MG63 (cell line): ENCODE measurements at places on chromosomes 6 and 20.
A peak's percentile ranks its signal among the peaks of the same experiment; 100 is the strongest.

- no peak for DNase-seq
Measured at GRCh38 chr6:145208474-145208873, 526.8 kb downstream of the EPM2A start.

- DNase-seq, result no peak
Measured at GRCh38 chr6:41028561-41029412, 10.2 kb downstream of the UNC5CL start.

DNA sequence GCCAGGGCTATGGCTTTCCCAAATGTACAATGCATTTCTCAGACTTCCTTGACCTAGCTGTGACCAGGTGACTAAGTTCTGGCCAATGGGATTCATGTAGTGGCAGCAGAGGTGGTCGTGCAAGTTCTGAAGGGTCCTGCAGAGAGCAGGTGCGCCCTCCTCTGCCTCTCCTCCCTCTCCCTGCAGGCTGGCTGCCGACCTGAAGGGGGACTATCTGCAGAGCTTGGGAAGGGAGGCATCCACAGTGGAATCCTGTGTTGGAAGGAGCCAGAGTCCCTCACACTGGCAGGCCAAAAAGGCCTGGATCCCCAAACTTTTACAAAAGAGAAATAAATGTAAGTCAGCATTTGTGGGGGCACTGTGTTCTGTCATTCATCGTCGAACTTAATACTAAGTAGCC lies 66.6 kb downstream of the CDH26 start:
- DNase-seq, result no peak

DNA sequence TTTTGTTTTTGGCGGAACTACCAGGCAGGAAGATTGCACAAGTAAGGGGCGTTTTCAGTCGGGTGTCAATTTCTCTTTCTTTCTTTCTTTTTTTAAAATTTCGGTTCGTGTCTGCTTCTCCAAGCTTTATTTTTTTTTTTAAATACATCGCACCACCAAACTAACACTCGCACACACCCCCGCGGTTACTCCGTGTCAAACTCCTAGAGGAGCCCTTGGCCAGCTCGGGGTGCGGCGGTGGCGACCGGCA lies 338 bp downstream of the UTRN start:
- no peak for DNase-seq

GRCh38 chr6:128186729-128187128 lies 285.9 kb upstream of the THEMIS start:
- DNase-seq, result no peak

DNA sequence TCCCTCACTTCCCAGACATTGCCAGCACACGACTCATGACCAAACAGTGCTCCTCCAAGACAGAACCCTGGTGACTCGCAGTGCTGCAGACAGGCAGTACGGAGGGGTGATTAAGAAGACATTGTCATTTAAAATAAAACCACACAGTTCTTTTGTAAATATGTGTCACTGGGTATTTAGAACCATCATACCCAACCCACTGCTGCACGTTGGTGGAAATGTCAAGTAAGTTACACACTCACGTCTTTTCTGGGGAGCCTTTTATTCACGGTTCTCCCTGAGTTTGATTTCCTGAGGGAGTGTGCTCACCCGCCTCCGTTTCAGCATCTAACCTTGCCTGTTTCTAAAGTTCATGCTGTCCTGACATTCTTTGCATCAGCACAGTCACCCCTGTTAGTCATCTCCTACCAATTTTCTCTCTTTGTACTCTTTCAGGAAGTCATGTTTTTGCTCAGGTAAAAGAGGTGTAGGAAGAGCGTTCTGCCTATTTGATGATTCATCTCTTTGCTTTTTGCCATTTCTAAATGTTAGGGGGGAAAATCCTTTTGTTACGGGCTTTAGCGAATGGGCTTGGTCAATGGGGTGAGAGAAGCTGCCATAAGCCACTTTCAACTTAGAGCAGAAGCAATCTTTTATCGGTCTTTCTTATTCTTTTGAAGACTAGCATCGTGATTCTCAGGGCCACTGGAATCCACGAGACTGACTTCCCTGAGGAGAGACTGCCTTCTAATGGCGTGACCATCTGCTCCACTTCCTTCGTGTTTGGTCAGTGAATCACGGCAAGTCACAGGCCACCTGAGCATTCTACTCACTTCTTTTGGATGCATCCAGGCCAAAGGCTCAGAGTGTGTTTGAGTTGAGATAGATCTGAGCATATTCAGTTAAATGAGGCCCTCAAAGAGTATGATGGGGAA lies 512.8 kb upstream of the JARID2 start:
- peak; percentile 84 for DNase-seq

GRCh38 chr6:15355683-15356099 lies 109.8 kb downstream of the JARID2 start:
- no peak for DNase-seq

DNA sequence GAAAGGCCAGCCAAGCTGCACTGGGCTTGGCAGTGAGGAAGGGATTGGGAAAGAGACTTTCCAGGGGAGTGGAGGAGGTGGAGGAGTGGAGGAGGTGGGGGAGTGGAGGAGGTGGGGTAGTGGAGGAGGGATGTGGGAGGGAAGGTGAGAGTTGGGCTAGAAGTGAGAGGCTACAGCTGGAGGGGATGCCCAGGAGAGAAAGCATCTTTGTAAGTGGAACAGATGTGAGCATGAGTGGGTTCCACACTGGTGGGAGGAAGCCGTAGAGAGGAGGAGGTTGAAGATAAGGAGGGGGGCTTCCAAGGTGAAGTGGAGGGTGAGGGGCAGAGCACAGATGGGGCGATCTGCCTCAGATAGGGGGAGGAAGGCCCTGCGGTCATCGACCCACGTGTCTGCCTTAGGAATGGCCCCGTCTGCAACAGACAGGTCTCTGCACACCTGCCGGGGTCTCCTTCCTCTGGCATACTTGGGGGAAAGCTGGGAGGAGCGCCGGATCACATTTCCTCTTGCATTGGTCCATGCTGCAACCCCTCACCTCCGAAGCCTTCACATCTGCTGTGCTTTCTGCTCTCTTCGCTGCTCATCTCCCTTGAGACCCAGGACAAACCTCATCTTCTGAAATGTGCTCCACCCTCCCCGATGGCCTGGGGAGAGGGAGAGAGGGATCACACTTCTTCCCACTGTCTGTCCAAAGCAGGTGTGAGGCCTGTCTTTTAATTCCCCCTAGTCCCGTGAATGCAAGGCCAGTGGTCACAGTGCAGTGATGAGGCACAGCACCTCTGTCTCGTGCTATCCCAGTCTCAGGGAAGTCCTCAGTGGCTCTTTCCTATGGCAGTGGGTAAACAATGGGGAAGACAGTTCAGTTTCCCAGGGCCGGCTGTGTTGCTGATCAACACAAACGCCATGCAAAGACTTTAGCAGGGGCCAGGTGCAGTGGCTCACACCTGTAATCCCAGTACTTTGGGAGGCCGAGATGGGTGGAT lies 48.6 kb upstream of the SNX9 start:
- DNase-seq, result peak; percentile 33

GRCh38 chr6:45555981-45556771 lies 178.4 kb upstream of the SUPT3H start:
- DNase-seq, result no peak

- no peak for DNase-seq
Measured at GRCh38 chr6:75368864-75369402, 84.3 kb upstream of the TMEM30A start.

DNA sequence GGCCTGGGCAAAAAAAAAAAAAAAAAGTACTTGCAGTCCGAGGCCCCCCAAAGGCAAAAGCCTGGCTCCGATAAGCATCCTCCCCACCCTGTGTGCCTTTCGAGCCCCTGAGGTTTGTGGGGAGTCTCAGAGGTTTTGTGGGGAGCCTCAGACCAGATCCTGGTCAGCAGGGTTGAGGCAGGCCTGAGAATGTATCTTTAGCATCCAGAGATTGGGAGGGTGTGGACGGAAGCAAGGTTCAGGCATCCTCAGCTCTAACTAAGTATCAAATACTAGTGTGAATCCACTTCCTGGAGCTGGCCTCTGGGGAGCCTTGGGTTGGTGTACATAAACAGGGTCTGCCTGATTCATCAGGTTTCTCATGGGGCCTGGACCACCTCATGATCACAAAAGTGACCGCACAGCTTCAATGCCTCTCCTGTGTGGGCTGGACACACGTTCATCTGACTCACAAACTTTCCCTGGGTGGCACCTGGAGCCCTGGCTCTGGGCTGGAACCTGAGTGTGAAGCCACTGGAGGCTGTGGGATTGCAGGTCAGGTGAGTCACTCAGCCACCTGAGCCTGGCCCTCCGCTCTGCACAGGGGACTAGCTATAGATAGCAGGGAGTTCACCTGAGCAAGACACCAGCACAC lies 24.4 kb downstream of the PCMTD2 start:
- no peak for DNase-seq

DNA sequence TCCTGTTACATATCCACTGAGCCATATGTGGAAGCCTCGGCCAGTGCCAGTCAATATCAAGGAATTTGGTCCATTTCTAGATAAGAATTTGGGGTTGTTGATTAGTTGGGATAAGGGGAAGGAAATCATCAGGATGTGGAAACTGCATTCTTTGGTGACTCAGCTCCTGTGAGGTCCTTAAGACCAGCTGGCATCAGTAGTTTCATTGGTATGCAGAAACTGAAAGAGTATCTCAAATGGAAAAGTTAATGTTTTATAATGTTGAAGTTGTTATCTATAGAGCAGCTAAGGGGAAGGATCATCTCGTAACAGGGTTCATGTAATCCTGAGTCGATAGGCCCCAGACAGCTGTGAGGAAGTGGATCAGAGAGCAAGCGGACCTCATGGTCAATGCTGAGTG lies 87.9 kb upstream of the PRND start:
- no peak for DNase-seq

- no peak for DNase-seq
Measured at GRCh38 chr6:144460327-144461095, 175.4 kb downstream of the UTRN start.

- DNase-seq, result peak; percentile 22
Measured at GRCh38 chr6:27275025-27275956, 27.8 kb downstream of the PRSS16 start.

DNA sequence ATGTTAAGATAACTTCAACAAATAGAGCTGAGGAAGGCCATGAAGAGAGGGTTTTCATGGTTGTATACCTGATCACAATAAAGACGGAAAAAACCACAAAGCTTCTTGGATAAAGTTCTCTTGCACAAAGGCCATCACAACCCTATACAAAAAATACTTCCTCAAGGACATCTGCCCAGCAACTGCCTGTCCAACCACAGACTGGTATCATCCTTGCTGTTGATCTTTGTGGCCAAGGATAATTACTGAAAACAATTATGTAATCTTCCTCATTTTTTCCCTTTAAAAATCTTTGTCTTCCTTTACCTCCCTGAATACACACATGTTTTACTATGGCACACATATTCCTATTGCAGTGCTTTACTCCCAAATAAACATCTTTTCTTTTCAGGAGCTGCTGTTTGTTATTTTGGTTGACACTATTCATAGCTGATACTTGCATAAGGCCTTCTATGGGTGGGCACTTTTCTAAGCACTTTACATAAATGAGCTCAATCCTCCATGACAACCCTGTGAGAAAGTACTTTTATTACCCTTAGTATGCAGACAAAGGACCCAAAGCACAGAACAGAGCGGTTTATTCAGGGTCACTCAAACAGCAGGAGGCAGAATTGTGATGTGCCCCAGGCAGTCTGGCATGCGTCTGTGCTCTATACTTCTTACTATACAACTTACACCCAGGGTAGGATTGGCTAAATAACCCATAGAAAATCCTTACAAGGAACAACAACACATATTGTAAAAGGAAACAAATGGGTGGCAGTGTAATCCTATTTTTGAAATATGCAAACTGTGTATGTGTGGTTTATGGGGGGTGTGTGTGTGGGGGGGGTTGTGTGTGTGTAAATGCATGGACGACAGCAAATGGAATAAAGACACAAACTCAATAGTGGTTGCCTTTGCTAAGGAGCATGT lies 35.1 kb downstream of the SNRNP48 start:
- DNase-seq, result no peak

GRCh38 chr6:36692861-36693702 lies 4.5 kb upstream of the RAB44 start:
- DNase-seq, result peak; percentile 28

DNA sequence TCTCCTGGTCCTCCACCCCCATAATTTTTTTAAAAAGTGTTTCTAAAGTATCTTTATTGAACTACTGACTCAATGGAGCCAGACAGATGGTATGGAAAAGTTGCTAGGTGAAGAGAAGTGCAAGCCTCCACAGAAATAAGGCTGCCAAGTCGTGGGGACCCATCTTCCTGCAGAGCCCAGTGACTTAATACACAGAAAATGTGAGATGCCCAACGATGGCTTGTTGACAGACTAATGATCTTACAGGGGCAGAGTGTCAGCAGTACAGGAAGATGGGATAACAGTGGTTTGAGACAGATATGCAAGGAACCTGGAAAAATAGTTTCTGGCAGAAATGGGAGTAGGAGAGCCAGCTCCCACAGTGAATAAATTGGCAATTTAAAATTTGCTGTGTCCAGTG lies 43.3 kb downstream of the FYN start:
- DNase-seq, result no peak

- no peak for DNase-seq
Measured at GRCh38 chr6:91683240-91683639, 1096.4 kb upstream of the MAP3K7 start.

- DNase-seq, result no peak
Measured at GRCh38 chr20:59955131-59955796, 3.0 kb upstream of the CDH26 start.

DNA sequence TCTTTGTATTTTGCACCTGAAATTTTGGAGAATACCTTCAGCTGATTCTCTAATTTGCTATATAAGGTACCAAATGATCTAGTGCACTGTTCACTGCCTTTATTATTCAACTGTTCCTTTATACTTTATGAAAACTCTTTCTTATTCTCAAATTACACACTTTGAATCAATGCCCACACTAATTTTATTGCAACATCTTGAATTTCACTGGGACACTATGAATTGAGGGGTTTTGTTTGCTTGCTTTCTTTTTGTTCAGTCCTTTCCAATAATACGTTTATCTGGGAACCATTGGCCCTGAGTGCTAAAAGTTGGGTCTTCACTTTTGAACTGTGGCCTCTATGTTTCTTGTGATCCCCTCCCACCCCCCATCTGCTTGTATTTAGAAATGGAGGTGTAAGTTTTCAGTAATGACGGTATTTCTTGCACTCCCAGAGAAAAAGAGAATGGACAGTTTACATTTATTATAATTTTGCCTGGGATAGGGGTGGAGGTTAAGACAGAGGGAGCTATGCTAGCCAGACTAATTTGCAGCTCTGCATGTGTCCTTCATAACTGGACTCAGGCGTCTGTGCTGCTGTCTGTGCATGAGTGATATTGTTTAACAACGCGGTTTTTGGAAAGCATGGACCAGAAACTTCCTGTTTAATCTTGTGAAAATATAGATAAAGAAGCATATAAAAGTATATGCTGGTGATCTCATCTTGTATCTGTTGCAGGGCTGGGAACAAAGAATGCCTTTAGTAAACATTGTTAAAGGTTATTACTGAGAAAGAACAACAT lies 98.1 kb downstream of the DNAH8 start:
- peak; percentile 54 for DNase-seq

GRCh38 chr6:136887953-136888352 lies 34.1 kb upstream of the SLC35D3 start:
- DNase-seq, result no peak

GRCh38 chr20:34876406-34877282 lies at the start of gene ACSS2:
Gene ACSS2 (plus strand): TSS chr20:34876612. CDS start chr20:34876646, 34 bp downstream.
- peak; percentile 8 for DNase-seq

DNA sequence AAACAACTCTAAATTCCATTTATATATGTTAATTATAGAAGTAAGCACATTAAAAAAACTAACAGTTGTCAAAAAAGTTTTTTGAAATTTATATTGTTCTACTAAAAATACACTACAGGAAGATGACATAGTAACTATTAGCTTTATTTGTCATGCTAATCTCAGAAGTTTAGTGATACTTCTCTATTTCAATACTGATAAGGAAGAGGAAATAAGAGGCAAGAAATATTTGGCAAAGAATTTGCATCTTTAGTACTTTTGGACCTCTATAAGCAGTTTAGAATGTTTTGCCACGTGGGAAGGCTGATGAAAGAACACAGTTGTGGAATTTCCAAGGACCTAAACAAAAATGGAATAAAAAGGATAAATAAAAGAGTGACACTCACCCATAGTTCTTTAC lies 12.6 kb downstream of the IFNGR1 start:
- no peak for DNase-seq
